Immature natural killer cell (primary cell): ENCODE measurements at places on chromosomes 4 and X.

- DNase-seq: no peak
Observed at GRCh38 chr4:156754832-156755570, 216.6 kb downstream of the PDGFC start.

DNA sequence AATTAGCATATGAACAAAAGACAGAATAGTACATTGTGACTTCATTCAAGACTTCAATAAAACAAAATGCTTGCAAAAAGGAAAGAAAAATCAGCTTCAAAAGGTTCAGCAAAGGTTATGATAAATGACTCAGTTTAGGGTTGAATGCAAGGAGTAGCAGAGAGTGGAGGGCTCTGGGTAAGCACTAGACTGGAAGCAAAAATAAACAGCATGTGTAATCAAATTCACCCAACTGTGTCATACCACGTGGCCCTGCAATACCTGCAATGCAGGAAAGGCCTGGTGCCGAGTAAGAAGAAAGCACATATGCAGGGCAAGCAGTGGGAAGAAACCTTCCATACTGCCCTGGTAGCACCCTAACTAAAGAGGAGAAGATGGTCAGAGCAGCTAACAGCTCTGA, 88.7 kb downstream of the ATP11C start:
- DNase-seq: no peak

DNA sequence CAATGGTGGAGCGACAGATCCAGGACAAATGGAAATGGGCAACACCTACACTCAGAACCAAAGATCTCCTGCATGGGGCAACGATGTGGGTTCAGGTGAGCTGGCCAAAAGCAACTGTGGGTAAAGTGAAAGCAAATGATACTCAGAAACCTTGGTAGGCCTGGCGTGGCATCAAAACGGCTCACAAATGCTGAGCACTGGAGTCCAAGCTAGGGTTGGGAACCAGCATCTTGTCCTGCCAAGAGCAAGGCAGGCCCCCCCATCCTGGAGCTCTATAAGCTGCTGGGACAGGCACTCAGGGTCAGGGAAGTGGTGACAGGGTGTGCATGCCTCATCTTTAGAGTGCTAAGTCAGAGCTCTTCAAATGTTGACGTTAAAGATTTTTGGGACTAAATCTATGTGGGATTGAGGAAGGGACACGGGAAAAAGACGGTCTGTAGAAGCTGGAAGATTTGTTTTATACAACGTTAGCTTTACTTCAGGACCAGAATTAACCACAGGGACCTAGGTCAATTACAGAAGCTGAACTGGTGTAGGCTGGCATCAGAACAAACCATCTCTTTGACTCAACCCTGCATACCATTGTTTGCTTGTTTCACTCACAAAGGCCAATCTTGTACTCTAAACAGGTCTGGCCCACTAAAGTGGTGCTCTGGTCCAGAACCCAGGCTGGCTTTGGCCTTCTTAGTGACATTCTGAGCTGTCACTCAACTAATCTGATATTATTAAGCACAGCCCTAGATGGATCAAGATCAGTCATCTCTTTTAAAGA, 10.7 kb downstream of the ATP8A1 start:
- DNase-seq: no peak

DNA sequence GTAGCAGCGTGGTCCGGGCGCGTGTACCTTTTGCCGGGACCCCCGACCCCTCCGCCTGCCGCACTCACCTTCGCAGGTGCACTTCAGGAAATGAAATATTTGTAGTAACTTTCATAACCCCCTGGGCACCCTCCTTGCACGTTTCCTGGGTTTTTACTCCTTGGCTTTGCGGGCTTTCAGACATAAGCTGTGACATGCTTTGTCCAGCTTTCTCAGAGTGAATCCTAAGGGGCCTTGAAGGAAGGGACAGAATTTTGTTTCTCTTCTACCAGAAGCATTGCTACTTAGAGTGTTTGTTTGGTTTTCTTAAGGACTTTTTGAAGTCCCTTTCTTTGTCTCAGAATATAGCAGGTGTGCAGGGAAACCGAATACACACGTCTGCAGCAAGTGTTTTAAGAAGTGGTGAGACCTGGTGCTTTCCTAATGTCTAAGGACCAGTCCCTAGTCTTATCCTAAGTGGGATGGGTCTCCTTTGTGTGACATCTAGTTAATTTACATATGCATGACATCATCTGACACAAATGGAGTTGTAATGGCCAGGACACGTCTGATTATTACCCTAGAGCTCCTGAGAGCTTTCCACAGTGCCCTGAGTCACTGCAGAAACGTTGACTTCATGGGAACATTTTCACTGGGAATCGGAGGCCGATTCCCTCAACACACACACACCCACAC, 1.3 kb downstream of the FAM149A start:
- no peak for DNase-seq

DNA sequence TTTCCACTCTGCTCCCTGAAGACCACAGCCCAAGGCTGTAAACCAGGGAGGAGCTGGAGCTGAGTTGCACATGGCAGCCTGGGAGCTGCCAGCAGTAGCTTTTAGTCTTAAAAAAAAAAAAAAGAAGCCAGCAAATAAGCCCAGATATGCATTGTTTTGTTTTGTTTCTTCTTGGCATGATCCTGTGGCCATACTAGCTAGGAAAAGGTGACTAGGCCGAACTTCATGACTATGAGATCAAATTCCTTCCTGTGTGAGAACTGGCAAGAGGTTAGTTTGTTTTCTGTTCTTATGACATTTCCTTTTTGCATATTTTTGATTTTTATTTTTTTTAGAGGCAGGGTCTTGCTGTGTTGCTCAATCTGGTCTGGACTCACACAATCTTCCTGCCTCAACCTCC, 323.3 kb downstream of the DCTD start:
- no peak for DNase-seq

DNA sequence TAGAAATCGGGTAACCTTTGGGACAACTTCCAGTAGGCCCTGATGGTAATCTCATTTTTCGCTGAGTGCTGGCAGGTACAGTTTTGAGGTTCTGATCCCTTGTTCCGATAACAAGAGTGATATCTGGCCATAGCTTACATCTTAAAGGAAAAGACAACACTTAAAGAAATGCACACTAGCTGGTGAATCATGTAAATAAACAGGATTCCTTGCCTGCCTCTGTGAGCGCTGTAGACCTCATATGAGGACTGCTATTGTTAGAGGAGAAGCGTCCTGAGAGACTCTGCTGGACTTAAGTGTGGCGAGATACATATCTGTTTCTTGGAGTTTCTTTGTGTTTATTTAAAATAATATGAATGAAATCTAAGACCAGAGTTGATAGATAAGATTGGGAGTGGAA, 149.3 kb upstream of the SLC4A4 start:
- no peak for DNase-seq

GRCh38 chr4:129369361-129370010, 273.5 kb downstream of the C4orf33 start:
- no peak for DNase-seq

DNA sequence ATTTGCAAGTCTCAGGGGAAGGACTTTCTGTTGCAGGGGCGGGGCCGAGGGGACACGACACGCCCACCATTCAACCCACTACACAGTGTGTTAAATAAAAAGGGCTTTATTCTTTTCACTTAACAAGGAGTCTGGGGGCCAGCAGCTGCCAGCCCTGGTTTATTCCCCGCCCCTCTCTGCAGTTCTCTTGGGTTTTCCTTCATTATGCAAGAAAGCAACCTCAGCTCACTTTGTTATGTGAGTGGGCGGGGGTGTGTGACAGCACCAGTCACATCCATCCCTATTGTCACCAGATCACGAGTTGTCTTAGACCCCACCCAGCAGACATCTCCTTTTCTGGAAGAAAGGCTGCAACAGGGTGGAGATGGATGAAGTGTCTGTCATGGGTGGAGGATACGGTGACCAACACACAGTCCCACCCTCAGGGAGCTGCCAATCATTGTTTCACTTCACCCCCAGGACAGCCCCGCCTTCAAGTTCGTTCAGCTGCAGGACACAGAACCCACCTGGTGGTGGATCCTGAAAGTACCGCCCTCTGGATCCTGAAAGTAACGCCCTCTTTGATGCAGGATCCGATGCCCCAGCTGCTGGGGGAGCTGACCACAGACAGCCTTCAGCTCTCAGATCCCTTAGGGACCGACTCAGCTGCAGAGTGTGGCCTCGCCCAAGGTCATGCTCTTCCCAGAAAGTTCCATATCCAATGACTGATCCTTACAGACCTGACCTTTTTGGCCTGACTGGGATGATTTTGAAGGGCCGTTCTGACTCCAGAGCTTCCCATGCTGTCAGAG, 79.6 kb downstream of the SMIM20 start:
- DNase-seq: no peak

GRCh38 chrX:31506360-31506759, 434.5 kb upstream of the FTHL17 start:
- DNase-seq: no peak

DNA sequence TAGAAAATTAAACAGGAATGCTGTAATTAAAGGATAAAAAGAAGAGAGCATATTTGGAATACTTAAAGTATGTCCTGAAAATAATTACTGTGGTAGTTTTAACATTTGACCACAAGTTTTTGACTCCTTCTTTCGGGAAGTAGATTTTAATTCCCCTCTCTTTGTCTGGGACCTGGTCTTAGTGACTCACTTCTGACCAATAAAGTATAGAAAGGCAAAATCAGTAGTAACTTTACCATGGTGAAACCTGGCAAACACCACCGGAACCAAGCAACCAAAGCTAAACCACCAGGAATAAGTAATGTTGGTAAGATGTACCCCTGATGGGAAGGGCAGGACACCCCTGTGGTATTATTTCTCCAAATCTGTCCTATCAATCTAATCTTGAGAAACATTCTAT, 314.8 kb downstream of the PDHA2 start:
- no peak for DNase-seq

- no peak for DNase-seq
Observed at GRCh38 chrX:19889582-19890342, 2.4 kb upstream of the SH3KBP1 start.

GRCh38 chrX:153631907-153632594, 15.0 kb upstream of the DUSP9 start:
- no peak for DNase-seq

DNA sequence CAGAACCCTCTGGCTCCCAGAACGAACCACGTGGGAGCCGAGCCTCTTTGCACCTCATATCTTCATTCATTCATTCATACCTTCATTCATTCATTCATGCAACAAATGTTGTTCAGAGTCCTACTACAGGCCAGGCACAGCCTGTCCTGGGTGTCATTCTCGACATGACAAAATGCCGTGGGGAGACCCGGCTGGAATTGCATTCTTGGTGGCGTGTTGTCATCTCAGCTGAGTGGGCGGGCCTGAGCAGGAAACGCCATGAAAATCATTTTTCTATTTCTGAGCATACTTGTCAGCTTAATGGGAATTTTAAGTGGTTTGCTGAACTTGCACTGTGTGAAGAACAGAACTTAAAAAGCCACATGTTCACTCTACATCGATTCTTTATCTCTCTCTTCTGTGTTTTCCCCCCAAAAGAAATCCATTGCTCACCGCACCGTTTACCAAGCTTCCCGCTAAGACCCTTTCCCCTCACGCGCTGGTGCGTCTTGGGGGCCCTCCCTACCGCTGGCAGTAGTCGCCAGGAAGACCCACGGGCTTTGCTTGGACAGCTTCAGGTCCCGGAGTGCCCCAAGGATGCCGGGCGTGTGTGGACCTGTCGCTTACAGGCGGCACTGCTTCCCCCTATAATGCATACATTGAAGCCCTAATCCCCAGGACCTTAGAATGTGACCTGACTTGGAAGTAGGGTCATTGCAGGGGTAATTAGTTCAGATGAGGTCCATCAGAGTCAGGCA, 41.6 kb upstream of the HMX1 start:
- DNase-seq: no peak

GRCh38 chrX:63675716-63676115, 109.3 kb downstream of the ARHGEF9 start:
- DNase-seq: no peak

DNA sequence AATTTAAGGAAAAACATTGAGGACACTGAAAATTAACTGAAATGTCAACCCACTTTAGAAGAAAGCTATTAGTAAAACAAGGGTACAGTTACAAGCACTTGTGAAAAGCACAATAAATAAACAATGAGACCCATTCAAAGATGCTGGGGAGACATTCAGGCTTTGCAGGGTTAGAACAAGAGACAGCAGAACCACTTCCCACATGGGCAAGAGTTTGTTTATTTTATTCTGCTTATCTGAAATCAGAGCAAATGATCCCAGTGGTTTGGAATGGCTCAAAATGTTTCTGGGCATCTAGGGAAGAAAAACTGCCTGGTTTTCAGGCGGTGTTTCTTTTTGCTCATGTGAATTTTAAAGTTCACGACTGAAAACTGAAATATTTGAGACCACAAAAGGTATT, 42.4 kb downstream of the PPP3CA start:
- no peak for DNase-seq

DNA sequence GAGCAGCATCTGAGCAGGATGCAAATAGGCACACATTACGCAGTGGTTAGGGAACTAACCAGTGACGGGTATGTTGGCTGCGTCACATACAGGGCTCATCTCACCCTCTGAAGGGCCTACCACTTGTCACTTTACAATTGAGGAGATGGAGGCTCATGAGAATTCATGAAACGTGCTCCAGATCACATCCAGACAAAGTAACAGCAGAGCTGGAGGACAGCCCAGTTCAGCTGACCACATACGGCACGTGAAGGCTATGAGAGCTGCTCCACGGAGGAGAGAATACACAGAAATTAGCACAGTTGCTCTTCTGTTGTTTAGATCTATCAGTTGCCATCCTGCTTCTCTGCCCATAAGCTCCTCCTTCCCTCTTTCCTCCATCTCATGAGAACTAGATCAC, 78.4 kb downstream of the FAM9B start:
- DNase-seq: no peak

DNA sequence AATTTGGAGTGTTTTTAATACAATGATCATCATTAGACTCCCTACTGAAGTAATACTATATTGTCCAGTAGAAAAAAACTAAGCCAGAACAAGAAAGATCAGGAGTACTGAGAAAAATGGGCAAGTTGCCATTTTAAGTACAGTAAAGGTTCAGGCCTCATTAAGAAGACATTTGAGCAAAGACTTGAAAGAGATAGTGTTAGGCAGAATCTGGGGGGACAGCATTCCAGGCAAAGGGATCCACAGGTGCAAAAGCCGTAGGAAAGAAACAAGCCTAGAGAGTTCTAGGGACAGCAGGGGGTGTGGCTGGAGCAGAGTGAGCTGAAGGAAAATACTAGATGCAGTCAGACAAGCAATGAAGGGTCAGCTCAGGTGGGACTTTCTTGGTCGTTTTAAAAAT, 58.1 kb upstream of the INTU start:
- no peak for DNase-seq

DNA sequence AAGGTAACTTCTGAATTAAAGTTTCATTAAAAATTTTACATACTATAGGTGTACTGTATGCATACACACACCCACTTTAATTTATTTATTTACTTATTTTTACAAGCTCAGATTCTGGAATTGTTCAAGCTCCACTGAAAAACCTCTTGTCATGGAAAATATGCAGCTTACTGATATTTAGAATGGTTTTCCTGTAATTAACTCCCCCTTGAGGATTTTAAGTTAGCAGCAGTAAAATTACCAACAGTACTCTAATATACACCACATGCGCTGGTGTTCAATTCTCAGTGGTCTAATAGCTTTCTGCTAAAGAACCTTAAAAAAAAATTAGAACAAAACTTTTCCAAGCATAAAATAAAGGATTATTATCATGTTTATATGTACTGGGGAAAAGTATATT, 12.0 kb downstream of the MAB21L2 start:
- no peak for DNase-seq
